ENCODE measurements at places on chromosomes 6 and 20. TPM values are rescaled to one million over a fixed set of nuclear protein-coding genes. Genes with fewer than 3 reads are reported as not detected.

Gene ECI2
- 98.8 TPM for total RNA-seq

Gene FERMT1
- 14.3 TPM for total RNA-seq

Gene VIP
- not detected for total RNA-seq

Gene SLC32A1
- not detected for total RNA-seq

Gene ANKEF1
- 5.2 TPM for total RNA-seq

DNA sequence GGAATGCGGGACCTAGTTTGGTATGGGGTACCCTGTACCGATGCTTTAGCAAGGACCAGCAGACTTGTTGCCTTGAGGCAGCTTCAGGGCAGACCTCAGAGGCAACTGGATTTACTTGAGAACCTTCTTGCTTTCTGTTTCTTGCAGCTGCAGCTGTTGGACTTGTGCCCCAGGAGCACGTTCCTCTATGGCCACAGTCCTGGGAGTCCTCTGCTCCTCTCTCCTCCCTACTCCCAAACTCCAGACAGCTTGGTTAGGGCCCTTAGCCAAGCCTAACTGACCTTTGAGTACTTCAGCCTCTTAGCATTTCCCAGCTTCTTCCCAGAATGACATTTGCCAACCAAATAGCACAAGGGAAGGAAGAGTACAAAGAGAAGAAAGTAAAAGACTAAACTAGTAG is 34.7 kb downstream of the GHRH start:
- DNase-seq, result no peak

DNA sequence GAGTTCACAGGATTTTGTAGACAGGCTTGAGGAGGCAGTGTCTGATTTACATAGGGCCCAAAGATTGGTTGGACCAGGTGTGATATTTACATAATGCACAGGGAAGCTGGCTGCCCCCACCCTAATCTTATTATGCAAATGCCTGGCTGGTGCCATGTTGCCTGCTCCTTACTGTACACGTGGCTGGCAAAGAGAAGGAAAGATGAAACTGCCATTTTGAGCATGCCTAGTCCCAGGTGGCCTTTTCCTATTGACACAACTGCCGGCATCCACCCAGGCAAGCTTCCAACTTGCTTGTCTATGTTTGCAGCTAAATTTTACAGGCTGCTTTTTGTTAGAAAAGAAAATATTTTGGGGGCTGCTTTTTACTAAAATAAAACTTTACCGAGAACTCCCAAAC is 174.6 kb downstream of the LMBRD1 start:
- DNase-seq, result no peak

DNA sequence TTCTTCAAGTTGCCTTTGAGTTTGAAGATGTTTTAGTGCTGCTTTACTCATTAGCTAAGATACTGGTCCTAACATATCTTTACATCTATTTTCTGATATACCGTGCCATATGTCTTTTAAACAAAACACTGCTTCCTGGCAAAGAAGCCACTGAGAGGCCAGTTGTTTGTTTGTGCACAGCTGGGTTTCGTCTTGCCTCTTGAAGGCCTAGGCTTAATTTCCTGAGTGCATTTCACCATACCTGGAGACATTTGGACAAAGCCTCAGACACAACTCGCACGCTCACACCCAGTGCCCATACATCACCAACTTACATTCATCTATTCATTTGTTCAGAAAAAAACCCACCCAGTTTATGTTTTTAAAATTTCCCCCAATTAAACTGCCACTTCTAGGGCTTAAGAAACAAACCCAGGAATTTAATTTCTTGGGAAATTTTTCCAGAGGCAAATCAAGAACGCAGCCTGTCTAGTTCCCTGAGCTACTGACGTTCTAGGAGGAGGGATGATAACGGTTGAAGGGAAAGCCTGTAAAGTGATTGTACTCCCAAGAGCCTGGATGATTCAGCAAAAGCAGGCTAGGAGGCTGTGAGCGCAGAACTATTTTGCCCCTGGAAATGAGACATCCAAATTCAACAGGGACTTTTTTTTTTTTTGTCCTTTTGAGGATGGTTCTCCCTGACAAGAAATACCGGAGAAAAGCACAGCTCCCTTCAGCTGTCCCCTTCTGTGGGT is 77.7 kb downstream of the OLIG3 start:
- no peak for DNase-seq

- no peak for DNase-seq
Observed at GRCh38 chr6:8578006-8578405, 142.7 kb upstream of the SLC35B3 start.

DNA sequence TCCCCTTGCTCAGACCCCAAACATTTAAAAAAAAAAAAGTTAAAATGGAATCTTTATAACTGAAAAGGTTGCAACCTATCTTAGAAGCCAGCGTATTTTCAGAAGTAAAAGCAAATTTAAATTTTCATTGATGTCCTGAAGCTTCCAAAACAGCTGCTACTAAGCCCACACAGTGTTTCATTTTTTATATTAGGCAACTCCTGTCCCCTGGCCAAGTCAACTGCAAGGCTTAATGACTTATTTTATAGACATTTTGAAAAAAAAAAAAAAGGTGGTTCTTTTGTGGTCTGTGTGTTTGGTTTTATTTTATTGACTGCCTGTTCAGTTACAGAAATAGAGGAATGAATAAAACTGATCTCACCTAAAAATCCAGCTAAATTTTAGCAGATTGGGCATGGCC is 13.0 kb downstream of the CFAP61 start:
- no peak for DNase-seq

DNA sequence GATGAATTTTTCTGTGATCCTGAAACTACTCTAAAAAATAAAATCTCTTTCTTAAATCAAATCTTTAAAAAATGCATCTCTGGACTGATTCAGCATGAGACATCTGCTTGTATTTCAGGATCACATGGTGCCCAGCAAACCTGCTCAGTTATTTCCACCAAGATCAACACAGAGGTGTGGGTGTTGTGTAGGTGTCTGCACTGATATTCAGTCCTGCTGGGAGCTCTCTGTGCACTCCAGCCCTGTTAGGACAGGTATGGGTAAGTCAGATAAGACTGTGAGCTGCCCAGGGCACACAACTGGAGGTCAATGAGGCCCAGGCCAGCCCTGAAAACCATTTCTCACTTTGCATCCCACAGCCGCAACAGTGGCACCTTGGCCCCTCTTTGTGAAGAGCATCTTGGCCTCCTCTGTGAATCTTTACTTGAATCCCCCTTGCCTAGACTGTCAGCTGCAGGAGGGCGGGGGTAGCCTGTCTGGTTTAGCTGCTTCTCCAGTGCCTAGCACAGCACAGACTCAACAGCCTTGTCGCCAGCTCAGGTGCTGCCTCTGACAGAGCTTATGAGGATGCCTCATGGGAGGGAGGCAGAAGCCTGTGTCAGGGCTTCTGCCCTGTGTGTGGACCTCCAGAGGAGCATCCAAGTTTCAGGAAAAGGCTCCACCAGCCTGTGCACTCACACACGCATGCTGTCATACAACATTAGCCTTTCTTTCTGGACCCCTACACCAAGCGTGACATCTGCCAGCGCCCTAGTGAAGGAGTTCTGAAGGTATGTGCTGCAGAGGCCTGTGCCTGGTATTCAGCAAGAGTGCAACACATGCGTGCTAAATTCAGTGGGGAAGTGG is 187.6 kb upstream of the CST7 start:
- no peak for DNase-seq

- DNase-seq, result peak; percentile 2
Observed at GRCh38 chr6:95364016-95364604, 213.2 kb upstream of the MANEA start.

DNA sequence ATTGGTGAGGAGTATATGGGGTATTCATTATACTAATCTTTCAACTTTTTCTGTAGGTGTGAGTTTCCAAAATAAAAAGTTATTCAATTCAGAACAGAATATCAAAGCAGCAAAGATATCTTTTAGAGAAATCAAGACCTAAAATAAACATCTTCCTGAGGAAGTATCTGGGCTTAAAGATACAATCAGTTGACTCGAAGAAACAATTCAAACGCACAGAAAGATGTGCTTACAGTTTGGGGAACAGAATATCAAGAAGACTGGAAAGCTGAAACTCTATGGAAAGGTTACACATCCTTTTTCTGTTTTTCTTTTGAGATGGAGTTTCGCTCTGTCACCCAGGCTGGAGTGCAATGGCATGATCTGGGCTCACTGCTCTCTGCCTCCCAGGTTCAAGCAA is 36.2 kb upstream of the SAYSD1 start:
- DNase-seq, result no peak

DNA sequence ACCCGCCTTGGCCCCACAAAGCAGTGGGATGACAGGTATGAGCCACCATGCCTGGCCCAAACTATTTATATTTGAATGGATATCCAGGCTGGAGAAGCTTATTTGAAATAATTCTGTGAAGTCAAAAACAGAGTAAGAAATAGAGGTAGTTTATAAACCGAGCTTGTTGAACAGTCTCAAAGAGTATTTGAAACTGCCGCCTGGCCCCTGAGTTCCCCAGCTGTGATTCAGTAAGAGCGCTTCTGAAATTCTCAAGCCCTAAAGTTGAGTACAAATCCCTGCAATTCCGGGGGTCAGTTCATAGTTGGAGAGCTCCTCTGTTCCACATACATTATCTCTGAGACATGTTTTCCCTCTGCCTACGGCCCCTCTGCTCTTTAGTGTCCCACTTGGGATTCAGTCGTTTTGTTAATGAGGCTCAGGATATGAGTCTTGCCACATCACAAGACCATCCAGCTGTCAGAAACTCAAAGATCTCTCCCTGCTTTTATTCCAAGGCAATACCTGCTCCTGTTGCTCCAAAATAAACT is 127.8 kb downstream of the SOD2 start:
- DNase-seq, result no peak

GRCh38 chr6:5656226-5656625 is 350.5 kb downstream of the NRN1 start:
- DNase-seq, result no peak

DNA sequence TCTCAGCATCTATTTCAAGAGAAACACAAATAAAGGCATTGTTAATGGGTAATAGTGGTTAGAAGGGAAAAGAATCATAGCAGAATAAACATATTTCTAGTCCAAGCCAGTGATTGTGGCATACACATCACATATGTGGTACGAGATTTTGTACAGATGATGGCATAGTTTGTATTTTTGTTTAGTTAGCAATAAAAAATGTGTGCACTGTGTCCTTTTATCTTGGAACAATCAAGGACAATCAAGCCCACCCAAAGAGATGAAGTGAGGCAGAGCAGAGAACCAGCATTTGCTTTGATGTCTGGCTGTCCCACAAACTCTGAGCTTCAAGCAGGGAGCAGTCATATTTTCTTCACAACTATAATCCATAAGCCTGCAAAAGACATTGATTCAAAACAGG is 256.5 kb upstream of the CHD6 start:
- DNase-seq, result no peak

GRCh38 chr6:143332153-143332845 is 118.2 kb downstream of the ADAT2 start:
- DNase-seq, result no peak

DNA sequence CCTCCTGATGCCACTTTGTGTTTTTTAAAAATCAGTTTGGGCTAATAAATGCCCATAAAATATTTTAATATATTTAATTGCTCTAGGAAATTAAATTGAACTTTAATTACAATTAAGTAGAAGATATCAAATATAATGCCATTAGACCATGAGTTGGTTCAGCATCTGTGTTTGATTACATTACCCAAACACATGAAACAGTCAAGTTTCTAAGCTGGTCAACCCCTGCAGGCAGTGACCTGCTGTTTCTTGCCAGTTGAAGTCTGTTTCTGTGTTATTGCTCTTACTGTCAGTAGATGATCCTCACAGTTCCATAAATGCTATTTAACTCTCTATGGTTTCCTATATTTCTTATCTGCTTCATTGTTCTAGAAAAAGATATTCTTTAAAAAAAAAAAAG is 9.7 kb upstream of the TENT5A start:
- DNase-seq, result no peak

DNA sequence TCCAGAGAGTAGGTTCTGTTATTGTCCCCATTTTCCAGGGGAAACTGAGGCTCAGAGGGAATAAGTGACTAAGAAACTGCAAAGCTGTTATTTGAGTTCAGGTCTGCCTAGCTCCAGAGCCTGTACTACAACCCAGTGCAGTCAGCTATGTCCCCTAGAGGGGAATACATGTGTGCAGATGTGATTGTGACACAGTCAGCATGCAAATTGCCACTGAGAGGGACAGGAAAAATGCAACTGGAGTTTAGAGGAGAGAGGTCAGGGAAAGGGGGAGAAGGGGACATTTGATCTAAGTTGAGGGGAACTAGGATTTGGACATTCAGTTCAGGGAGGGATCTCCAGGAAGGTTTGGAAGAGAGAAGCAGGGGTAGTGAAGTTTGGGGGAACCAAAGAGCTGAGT is 38.6 kb upstream of the EPB41L1 start:
- no peak for DNase-seq

DNA sequence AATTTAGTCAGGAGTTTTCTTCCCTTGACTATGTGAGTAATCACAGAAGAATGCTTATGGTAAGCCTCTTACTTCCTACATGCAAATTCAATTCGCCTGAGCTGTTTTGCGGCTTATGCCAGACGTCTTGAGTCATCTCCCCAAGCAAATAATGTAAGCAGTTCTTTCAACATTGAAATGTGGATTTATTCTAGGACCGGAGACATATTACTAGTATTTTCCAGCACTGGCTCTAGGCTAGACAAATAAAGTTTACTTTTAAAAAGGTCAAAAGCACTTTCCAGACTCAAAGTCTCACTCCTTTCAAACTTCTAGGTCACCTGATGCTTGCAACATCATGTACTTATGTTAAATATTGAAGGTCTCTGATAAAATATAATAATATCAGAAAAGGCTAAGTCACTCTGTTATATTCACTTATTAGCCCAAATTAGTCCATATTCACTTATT is 38.1 kb upstream of the NOX3 start:
- DNase-seq, result no peak

GRCh38 chr6:113846577-113846976 is 10.6 kb upstream of the MARCKS start:
- no peak for DNase-seq

DNA sequence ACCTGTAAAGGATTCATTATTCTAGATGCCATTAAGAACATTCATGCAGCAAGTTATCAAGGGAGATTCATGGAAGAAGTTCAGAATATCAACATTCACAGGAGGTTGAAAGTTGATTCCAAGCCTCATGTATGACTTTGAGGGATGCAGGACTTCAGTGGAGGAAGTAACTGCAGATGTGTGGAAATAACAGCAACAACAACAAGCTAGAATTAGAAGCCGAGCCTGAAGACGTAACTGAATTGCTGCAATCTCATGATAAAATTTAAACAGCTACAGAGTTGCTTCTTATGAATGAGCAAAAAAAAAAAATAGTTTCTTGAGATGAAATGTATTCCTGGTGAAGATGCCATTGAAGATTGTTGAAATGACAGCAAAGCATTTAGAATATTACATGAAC is 73.3 kb upstream of the NXT1 start:
- DNase-seq, result no peak
